ENCODE measurements at places on chromosomes 4 and X. TPM values are rescaled to one million over a fixed set of nuclear protein-coding genes. Genes with fewer than 3 reads are reported as not detected.

- no peaks in the 10 kb centered on the region for H3K4me1 ChIP-seq
- H3K27me3 ChIP-seq, result peaks cover 30% of the 10 kb centered on the region
- H3K4me3 ChIP-seq, result no peak overlapping the region
- no peak overlapping the region for H3K27ac ChIP-seq
- no peaks in the 10 kb centered on the region for H3K36me3 ChIP-seq
- DNase-seq, result no peak
These were observed 33.3 kb downstream of the F11 start for GRCh38 chr4:186299291-186299690.

The ZGRF1 gene
- 3.1 TPM for polyA plus RNA-seq

- no peak for DNase-seq
- no peaks in the 10 kb centered on the region for H3K36me3 ChIP-seq
- no peaks in the 10 kb centered on the region for H3K27me3 ChIP-seq
- H3K4me3 ChIP-seq, result no peak overlapping the region
- no peak overlapping the region for H3K27ac ChIP-seq
- H3K4me1 ChIP-seq, result no peaks in the 10 kb centered on the region
These were observed 23.0 kb upstream of the UGT2B15 start for GRCh38 chr4:68693325-68694075.

The CFAP99 gene
- polyA plus RNA-seq, result not detected

- H3K36me3 ChIP-seq, result no peaks in the 10 kb centered on the region
- no peak for DNase-seq
- H3K27ac ChIP-seq, result no peak overlapping the region
- no peaks in the 10 kb centered on the region for H3K4me1 ChIP-seq
- H3K4me3 ChIP-seq, result no peak overlapping the region
These were observed 112.1 kb downstream of the EIF4E start for GRCh38 chr4:98816816-98817215.

The DDIT4L gene
- polyA plus RNA-seq, result 3.5 TPM

- H3K27me3 ChIP-seq, result no peaks in the 10 kb centered on the region
- no peak overlapping the region for H3K27ac ChIP-seq
- H3K36me3 ChIP-seq, result no peaks in the 10 kb centered on the region
- H3K4me1 ChIP-seq, result no peaks in the 10 kb centered on the region
- no peak overlapping the region for H3K4me3 ChIP-seq
These were observed 88.8 kb upstream of the PLS3 start for GRCh38 chrX:115472131-115472530.

- no peak overlapping the region for H3K4me3 ChIP-seq
- no peaks in the 10 kb centered on the region for H3K27me3 ChIP-seq
- no peak for DNase-seq
- H3K4me1 ChIP-seq, result no peaks in the 10 kb centered on the region
These were observed 75.2 kb downstream of the FAM53A start for GRCh38 chr4:1608821-1609500.

DNA sequence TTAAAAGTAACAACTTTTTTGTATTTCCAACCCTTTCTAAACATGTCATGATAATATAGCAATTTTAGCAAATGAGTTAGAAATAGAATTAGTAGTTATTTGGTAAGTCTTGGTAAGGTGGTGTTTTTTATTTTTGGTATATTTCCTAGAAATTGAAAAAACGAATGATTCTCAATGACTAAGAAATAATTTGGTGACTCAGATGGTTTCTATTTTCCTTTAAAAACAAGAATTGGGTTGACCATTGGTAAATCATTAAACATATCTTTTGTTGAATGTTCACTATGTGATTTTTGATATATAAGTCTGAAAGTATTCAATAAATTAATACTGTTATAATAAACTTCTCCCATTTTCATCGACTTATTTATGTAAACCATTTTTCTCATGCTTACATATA, 206.2 kb upstream of the BANK1 start:
- H3K4me3 ChIP-seq, result no peak overlapping the region
- H3K4me1 ChIP-seq, result no peaks in the 10 kb centered on the region
- no peaks in the 10 kb centered on the region for H3K27me3 ChIP-seq
- H3K36me3 ChIP-seq, result no peaks in the 10 kb centered on the region

GRCh38 chrX:68365341-68365740, 68.0 kb downstream of the OPHN1 start:
- H3K27me3 ChIP-seq, result no peaks in the 10 kb centered on the region
- H3K4me3 ChIP-seq, result no peak overlapping the region
- H3K4me1 ChIP-seq, result no peaks in the 10 kb centered on the region
- no peak overlapping the region for H3K27ac ChIP-seq

GRCh38 chr4:73701116-73701515, 39.3 kb upstream of the CXCL8 start:
- peak; percentile 45 for DNase-seq
- H3K27ac ChIP-seq, result no peak overlapping the region
- H3K4me1 ChIP-seq, result peaks cover 48% of the 10 kb centered on the region

The CNOT6L gene
- 6.5 TPM for polyA plus RNA-seq

The HNRNPDL gene
- polyA plus RNA-seq, result 130 TPM

- H3K27me3 ChIP-seq, result no peaks in the 10 kb centered on the region
- H3K27ac ChIP-seq, result no peak overlapping the region
- no peaks in the 10 kb centered on the region for H3K4me1 ChIP-seq
These were observed 425.4 kb upstream of the PITX2 start for GRCh38 chr4:111048316-111048715.

The CLIC2 gene
- 0.57 TPM for polyA plus RNA-seq

The SPANXN3 gene
- polyA plus RNA-seq, result not detected

The NSG1 gene
- 0.31 TPM for polyA plus RNA-seq

GRCh38 chr4:77052352-77052751, 23.4 kb downstream of the CCNI start:
- peak overlapping the region; percentile 70 for H3K27ac ChIP-seq
- DNase-seq, result peak; percentile 71
- H3K27me3 ChIP-seq, result no peaks in the 10 kb centered on the region
- no peak overlapping the region for H3K4me3 ChIP-seq

- H3K27ac ChIP-seq, result no peak overlapping the region
- DNase-seq, result no peak
- no peak overlapping the region for H3K4me3 ChIP-seq
- no peaks in the 10 kb centered on the region for H3K4me1 ChIP-seq
These were observed 259.5 kb downstream of the RCHY1 start for GRCh38 chr4:75254745-75255144.

DNA sequence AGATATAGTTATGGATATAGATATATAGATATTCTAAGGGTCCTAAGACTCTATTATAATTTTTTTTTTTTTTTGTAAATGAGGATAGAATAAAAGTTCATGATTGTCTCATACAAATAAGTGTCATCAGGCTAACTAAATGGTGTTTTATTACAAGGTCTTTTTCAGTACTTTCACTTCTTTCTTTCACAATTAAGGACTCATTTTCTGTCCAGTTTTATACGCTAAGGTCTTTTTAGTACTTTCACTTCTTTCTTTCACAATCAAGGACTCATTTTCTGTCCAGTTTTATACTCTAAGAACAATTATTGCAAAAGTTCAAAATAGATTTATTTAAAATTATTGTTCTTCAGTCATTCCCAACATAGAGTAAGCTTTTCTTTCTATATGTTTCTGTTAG, 32.7 kb downstream of the RUFY3 start:
- DNase-seq, result no peak
- no peaks in the 10 kb centered on the region for H3K4me1 ChIP-seq
- no peak overlapping the region for H3K4me3 ChIP-seq
- no peaks in the 10 kb centered on the region for H3K27me3 ChIP-seq
- no peak overlapping the region for H3K27ac ChIP-seq
- H3K36me3 ChIP-seq, result no peaks in the 10 kb centered on the region

All from GM23248 (cell line).